ENCODE measurements at places on chromosomes 1 and 21.

DNA sequence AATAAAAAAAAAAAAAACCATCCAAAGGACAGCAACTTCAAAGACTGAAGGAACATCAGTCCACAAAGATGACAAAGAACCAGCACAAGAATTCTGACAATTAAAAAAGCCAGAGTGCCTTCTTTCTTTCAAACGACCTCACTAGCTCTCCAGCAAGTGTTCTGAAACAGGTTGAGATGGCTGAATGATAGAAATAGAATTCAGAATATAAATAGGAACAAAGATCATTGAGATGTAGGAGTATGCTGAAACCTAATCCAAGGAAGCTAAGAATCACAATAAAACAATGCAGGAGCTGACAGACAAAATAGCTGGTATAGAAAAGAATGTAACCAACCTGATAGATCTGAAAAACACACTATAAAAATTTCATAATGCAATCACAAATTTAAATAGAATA is 218.2 kb downstream of the GIPC2 start:
- no peak for DNase-seq

- DNase-seq: no peak
Observed at GRCh38 chr1:23865543-23865930, 2.6 kb downstream of the FUCA1 start.

GRCh38 chr1:88684482-88685258 is 597 bp downstream of the PKN2 start:
- peak; percentile 45 for DNase-seq

DNA sequence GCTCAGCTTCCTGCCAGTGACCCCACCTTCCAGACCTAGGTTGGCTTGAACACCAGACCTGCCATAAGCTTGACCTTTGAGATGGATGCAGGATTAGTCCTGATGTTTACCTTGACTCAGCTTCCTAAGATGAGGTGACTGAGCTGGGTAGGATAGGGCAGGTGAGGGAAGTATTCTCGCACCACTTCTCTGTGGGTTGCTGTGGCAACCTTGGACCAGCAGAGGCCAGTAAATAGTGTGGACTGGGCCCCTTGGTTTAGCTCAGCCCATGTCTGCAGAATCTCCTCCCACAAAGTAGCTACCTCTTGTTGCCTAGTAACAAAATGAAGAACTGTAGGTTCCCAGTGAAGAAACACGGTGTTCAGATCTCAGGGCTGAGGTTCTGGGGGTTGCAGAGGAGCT is 8.4 kb downstream of the RPS6KA1 start:
- DNase-seq: no peak

- no peak for DNase-seq
Observed at GRCh38 chr1:12177156-12177998, 10.6 kb downstream of the TNFRSF1B start.

DNA sequence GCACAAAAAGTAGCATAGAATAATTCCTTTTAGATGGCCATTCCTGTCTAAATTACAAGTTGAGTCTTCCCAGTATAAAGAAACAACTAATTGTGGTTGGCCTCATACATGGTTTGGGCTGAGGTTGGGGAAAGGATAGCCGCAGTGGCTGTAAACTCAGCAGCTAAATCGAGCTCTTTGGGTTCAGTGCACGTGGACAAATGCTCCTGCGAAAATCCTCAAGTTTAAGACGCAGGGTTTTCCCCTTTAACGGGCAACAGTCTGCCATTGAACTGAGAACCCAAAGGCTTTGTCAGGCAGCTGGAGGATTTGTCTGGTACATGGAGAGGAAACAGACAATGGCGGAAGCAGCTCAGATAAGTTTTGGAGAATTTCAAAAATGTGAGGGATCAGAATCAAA is 331.9 kb downstream of the TGFB2 start:
- DNase-seq: no peak

DNA sequence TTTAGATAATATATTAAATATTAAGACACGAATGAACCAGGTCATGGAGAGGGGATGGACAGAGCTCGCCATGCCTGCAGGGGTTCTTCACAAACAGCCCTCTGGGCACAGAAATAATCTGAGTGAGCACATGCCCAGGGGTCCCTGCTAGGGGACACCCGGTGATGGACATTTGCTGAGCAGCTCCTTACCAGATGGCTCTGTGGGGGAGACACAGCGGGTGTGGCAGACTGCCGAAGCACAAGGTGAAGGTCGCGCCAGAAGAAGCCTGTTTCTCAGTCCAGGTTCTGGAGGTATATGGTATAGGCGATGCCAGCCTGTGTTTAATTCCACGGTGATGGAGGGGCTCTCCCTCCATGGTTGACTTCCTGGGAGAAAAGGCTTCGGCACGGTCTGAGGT is 9.6 kb downstream of the TRABD2B start:
- no peak for DNase-seq

DNA sequence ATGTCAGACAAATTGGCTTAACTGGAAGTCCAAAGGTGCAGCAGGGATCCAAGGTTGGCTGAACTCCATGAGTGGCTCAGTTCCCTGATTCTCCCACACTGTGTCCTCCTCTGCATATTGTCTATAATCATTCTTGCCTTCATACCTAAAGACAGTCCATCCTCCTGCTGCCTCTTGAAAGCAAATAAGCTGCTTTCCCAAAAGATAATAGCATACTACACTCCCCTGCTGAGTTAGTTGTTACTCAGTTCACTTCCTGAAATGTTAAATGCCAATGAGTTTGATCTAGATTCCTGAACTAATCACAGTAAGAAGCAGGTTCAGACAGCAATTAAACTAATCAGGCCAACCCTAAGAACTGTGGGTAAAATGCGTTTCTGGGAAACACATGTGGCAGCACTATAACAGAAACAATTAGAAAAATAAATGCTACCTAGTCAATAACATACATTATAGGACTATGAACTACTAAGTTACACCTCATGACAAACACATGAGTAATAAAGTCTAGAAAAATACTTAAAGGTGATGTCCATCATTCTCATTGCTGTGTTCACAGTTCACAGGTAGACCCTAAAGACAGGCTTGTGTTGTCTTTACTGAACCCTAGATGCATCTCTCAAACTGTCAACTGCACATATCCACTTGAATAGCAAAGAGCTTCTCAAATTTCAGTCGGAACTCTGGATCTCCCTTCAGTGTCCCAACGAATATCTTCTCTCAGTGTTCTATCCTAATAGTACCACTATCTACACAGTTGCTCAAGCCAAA is 50.8 kb upstream of the BOLA1 start:
- no peak for DNase-seq

- peak; percentile 3 for DNase-seq
Observed at GRCh38 chr21:27534206-27534605, 567.3 kb upstream of the ADAMTS5 start.

DNA sequence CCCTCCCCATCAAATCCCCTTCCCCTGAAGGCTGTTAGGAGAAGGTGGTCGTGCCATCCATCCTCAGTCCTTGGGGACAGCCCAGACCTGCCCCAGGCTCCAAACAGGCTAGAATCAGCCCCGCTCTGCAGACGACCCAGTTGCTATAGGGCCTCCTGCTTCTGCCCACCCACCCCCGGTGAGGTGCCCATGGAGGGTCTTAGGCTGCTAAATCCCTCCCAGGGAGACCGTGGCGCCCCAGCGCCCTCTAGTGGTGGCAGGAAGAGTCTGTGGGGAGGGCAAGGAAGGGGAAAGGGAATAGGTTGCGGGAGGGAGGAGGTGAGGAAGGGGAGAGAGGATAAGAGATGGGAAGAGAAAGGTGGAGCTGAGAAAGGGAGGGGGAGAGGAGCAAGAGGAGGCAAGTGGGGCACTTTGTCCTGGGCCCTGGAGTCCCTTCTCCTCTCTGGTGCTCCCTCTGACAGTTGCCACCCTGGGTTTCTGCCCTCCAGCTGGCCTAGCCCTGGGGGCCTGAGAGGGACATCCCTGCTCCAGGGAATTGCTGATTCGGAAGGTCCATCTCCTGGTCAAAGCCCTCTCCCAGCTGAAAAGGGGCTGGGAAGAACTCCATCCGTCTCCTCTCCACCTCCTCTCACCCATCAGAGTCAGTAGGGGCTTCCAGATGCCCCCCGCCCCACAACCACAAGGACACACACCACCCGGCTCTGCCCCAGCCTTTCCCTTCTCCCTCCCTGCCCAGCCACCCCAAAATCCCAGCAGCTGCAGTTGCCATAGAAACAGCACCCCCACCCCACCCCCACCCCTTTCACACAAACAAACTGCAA is 55.4 kb downstream of the CAMK2N1 start:
- no peak for DNase-seq

DNA sequence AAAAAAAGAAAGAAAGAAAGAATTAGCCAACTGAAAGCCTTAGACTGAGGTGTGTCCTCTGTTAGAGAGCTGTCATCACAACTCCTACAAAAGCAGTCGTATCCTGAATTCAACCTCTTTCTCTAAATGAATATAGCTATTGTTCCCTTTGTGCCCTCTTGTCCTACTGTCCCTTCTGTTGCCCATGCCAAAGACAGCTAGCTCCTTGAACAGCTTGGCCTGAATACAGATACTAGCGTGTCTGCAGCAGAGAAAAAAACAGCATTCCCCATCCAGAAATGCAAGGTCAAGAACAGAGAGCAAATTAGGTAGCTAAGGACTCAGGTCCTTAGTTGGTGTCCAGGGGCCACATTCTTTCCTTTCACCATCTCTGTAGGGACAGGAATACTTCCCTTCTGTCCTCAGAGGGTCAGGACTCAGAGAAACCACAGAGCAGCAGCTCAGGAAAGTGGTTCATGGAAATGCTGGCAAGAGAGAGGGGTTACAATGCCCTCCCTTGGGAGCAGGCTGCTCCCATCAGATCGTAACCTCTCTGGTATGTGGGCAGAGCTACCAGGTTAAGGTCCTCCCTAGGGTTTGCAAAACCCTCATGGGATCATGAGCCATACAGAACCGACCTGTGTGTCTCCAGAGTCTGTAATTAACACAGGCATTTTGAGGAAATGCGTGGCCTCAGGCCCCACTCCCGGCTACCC is 1.8 kb upstream of the ZBTB48 start:
- DNase-seq: no peak

GRCh38 chr1:174940646-174941175 is 59.0 kb upstream of the CACYBP start:
- DNase-seq: no peak

DNA sequence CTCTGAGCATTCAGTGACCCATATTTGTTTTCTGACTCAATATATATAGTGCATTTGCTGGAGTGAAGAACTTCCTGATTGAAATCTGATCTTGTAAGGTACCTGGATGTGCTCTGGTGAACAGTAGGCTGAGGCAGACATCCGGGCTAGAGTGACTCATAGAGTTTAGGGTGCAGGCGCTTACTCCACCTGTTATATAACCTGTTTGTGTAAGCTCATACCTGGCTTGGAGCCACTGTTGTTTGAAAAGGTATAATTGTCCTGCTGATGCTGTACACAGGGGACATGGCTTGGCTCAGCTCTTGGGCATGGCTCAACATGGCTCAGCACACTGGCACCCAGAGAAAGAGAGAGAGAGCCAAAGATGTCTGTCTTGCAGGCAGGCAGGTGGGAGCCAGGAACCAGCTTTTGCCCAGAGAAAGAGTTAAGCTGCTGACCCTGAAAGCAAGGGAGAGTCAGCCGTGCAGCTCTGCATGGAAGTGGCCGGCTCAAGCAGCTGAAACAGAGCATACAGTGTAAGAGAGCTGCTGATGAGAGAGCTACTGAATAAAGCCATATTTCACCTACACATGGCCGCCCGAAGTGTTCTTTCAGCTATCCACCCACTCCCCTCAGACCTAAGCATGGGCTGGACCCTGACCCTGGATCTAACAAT is 43.2 kb downstream of the GJA5 start:
- no peak for DNase-seq

DNA sequence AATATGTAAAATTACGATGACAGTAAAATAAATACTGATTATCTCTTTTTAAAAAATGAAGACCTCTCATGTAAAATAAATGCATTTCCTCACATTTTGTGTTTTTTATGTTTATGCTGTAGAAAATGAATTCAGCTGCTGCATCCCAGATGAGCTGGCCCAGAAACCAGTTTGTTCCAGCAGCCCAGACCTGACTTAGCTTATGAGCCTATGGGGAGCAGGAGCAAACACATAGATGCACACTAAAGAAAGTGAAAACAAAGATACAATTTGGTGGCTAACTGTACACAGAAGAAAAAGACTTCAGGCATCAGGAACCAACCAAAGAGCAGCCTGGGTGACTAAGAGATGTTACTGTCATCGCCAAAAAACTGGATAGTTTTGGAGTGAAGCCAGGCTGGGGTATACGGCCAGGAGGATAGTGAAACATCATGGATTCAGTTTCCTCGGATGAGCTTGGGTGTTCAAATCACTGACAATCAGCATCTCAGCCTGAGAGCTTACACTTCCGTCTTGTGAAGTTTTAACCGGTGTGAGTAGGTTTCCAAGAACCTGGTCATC is 113.9 kb upstream of the BACE2 start:
- DNase-seq: no peak

DNA sequence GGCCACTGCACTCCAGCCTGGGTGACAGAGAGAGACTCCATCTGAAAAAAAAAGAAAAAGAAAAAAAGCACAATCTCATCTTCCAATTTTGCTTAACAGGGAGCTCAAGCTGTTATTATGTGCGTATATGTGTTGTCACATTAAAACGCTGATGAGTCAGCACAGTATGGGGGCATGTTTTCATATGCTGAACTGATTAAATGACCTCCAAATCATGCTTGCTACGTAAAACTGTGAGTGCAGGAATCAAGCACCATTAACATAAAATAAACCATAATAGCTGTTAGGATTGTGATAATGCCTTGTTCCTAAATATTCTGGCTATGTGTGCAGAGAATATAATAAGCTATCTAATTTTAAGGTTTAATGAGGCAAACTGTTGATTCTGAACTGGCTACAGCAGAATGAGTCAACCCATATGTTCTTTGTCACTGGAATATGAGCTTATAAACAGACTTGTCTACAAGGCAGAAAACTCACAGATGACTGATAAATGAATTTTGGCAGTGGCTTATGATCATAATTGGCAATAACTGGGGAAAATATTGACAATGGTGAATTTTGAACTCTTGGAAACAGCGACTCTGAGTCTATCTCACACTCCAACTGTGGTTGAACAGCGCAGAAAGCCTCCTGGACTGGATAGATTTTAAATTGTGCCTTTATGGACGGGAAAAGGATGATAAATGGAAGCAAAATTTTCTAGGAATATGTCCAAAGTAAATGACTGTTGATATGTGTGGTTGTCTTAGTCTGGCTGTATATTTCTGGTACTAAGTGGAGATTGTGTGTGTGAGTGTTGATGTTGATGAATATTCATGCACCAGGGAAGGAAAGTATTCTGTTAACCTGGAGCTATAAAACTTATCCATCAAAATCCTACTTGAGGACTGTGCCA is 75.5 kb downstream of the VCAM1 start:
- DNase-seq: peak; percentile 56

DNA sequence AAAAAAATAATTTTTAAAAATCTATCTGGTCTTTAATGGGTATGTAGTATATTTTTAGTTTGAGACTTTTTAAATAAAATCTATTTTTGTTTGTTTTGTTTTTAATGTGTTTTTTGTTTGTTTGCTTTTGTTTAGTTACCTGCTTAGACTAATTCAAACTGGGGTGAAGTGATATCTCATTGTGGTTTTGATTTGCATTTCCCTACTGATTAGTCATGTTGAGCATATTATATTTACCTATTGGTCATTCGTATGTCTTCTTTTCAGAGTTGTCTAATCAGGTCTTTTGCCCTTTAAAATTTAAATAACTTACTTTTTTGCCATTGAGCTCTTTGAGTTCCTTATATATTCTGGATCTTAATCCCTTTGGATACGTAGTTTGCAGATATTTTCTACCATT is 20.3 kb downstream of the CD1B start:
- DNase-seq: no peak

- no peak for DNase-seq
Observed at GRCh38 chr1:181128592-181129497, 40.3 kb downstream of the IER5 start.

All from skin of body (tissue), 3 donors.